ENCODE measurements at places on chromosomes 4 and X.

GRCh38 chr4:182643801-182644682 lies 273.1 kb downstream of the DCTD start:
- DNase-seq: no peak

- DNase-seq: no peak
Measured at GRCh38 chrX:85590638-85591037, 211.2 kb upstream of the POF1B start.

- DNase-seq: no peak
Measured at GRCh38 chrX:44094821-44095530, 121.8 kb upstream of the NDP start.

GRCh38 chr4:108730579-108730978 lies 32.3 kb downstream of the ETNPPL start:
- DNase-seq: no peak

- DNase-seq: no peak
Measured at GRCh38 chrX:119885554-119886428, 9.9 kb upstream of the AKAP14 start.

- DNase-seq: no peak
Measured at GRCh38 chrX:2774776-2775175, 22.9 kb downstream of the XG start.

DNA sequence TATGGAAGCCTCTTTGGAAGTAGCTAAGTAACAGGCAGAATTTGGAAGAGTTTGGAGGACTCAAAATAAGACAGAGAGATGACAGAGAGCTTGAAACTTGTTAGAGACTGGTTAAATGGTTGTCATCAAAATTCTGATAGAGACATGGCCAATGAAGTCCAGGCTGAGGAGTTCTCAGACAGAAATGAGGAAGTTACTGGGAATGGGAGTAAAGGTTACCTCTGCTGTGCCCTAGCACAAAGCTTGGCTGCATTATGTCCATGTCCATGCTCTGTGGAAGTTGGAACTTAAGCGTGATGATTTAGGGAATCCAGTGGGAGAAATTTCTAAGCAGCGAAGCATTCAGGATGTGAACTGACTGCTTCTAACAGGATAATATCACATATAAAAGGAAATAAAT lies 146.2 kb upstream of the NDST4 start:
- DNase-seq: no peak

GRCh38 chr4:20916106-20916505 lies 215.8 kb downstream of the PACRGL start:
- DNase-seq: no peak

DNA sequence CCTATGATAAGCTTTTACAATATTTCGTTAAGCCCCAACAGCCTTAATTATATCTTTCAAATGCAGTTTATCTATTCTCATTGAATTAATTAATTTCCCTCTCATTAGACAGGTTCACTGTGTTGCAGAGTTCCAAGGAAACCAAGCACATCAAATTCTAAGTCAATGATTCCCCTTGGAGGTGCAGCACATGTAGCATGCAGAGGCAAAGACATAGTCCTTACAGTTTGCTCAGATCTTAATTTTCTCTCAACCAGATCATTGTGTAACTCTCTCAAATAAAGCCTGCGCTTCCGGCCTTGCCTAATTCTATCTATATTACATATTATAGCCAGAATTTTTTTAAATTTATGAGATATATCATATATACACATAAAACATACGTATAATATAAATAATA lies 205.4 kb downstream of the GRIA2 start:
- no peak for DNase-seq

GRCh38 chr4:88320780-88321373 lies 36.5 kb upstream of the PPM1K start:
- DNase-seq: no peak

DNA sequence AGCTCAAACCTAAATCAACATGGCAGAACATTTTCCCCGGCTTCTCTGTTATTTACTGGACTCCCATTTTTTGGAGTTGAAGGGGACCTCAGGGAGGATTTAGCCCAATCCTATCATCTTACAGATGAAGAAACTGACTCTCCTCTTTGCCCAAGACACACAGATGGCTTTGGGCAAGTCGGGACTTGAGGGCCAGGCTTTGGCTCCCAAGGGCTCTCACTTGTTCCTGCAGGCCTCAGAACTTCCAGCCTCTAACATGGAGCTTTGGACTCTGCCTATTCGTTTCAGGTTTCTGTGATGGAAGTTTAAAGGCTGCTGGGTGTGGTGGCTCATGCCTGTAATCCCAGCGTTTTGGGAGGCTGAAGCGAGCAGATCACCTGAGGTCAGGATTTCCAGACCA lies 59.5 kb downstream of the RHOH start:
- no peak for DNase-seq

GRCh38 chr4:18242919-18243693 lies 221.6 kb upstream of the LCORL start:
- no peak for DNase-seq

GRCh38 chr4:169659716-169660670 lies 39.6 kb downstream of the CLCN3 start:
- peak; percentile 34 for DNase-seq

- no peak for DNase-seq
Measured at GRCh38 chrX:24341795-24342194, 18.6 kb upstream of the SUPT20HL1 start.

DNA sequence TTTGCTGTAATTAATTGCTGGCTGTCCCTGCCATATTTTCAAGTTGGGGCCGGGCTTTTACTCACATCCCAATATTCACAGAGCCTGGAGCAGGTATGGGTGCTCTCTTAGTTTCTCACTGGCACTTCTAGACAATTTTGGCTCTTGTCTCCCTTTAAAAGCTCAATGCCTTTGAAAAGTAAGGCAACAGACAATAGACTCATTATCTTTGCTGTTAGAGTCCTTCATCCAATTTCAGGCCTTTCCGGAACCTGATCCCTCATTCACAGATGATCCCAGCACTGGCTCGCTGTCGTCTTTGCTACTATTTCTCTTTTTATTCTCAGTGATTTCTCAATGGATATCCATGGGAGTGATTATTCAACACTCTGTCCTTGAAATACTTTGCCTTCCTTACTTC lies 6.7 kb downstream of the ARSJ start:
- no peak for DNase-seq

DNA sequence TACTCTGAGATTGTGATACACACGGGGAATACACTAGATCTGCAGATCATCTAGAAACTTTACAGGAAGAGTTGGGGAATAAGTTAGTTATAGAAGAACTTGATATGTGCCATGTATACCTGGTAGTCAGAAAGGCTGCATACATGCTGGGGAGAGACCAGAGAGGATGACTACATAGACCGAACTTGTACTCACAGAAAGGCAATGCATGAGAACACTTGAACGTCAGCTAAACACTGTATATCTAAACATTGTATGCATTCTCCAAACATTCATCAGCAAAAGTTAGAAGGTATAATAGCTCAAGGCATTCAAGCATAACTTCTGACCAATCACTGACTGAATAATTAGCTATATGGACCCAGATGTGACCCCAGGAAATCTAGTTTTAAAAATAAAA lies 78.0 kb upstream of the PDHA2 start:
- DNase-seq: no peak

GRCh38 chr4:4521136-4521535 lies 20.7 kb downstream of the STX18 start:
- DNase-seq: no peak

DNA sequence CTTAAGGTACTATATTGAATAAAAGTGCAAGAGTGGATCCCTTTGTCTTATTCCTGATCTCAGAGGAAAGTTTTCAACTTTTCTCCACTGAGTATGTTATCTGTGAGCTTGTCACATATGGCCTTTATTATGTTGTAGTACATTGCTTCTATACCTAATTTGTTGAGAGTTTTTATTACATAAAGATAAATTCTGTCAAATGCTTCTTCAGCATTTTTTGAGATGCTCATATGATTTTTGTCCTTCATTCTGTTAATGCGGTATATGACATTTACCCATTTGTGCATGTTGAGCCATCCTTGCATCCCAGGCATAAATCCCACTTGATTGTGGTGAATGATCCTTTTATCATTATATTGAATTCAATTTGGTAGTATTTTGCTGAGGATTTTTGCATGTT lies 11.0 kb downstream of the SLC25A31 start:
- DNase-seq: no peak

- no peak for DNase-seq
Measured at GRCh38 chrX:78548012-78548411, 111.1 kb downstream of the RTL3 start.

DNA sequence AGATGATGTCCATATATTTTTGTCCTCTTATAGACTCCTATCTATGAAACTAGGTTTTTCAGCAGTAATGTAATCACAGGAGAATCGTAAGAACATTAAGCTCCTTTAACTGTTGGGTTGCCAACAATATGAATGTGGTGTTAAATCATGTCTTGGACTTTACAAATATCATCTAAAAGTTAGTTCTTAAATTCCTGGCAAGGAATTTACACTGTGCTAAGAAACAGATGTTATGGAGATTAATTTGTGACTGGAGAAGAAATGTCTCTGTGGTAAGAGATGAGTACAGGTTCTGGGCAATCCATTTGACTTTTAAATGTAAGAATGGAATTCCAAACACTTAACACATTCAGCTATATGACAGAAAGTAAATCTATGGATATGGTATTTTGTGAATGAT lies 34.6 kb downstream of the CNKSR2 start:
- no peak for DNase-seq

- no peak for DNase-seq
Measured at GRCh38 chr4:46385946-46386345, 4.0 kb downstream of the GABRA2 start.

DNA sequence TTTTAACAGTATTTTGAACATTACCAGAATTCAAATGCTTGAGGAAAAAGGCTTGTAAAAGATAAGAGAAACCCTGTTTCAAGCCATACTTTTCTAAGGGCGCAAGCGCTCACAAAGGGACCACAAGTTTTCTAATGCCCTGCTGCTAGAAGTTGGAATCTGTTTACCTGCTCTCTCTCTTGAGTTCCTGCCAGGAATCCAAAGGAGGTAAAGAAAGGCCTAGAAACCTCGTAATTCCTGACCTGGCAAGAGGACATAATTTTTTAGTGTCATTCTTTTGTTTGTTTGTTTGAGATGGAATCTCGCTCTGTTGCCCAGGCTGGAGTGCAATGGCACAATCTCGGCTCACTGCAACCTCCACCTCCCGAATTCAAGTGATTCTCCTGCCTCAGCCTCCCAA lies 1.4 kb upstream of the FUNDC1 start:
- no peak for DNase-seq

DNA sequence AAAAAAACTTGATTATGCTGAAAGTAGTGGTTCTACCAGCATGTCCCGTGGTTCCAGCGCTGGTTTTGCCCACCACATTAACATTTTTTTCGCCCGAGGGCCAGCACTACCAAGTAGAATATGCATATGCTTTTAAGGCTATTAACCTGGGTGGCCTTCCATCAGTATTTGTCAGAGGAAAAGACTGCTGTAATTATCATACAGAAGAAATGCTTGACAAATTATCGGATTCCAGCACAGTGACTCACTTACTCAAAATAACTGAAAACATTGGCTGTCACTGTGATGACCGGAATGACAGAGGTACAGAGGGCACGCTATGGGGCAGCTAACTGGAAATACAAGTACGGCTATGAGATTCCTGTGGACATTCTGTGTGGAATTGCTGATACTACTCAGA lies 34.6 kb downstream of the PRPS2 start:
- DNase-seq: no peak

- no peak for DNase-seq
Measured at GRCh38 chr4:85728464-85728863, 253.5 kb downstream of the ARHGAP24 start.

- DNase-seq: no peak
Measured at GRCh38 chr4:128682942-128683666, 126.4 kb upstream of the JADE1 start.

- DNase-seq: no peak
Measured at GRCh38 chr4:73704314-73705055, 35.9 kb upstream of the CXCL8 start.

DNA sequence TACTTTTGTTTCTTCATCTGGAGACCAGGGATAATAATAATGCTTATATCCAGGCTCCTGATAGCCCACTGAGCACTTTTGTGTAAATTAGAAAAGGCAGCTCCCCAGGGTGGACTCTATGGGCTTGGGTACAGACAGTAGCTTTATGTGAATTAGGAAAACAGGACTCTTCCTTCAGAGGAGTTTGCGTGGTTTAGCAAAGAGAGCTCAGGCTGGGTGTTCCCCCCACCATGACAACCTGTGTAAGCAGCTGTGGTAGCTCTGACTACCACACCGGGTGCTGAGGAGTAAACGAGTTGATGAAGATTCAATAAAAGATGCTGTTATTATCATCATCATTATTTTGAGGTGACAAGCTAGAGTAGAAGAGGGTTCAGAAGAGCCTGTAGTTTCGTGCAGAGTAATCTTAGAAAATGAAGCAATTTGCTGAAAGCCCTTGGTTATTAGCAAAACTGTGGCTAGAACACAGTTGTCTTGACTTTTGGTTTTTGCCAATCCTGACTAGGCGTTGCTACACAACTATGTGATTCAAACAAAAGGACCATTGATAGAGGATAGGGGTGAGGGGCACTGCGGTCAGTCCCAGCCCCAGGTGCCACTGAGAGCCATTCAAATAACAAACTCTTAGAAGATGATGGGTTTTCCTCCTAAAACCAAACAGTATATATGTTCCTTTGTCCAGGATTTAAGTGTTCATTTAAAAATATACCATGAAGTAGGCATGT lies 60.6 kb upstream of the LIMCH1 start:
- DNase-seq: no peak

- DNase-seq: no peak
Measured at GRCh38 chrX:13190051-13190450, 129.8 kb downstream of the ATXN3L start.

- DNase-seq: no peak
Measured at GRCh38 chr4:110454441-110454840, 21.5 kb upstream of the ENPEP start.

DNA sequence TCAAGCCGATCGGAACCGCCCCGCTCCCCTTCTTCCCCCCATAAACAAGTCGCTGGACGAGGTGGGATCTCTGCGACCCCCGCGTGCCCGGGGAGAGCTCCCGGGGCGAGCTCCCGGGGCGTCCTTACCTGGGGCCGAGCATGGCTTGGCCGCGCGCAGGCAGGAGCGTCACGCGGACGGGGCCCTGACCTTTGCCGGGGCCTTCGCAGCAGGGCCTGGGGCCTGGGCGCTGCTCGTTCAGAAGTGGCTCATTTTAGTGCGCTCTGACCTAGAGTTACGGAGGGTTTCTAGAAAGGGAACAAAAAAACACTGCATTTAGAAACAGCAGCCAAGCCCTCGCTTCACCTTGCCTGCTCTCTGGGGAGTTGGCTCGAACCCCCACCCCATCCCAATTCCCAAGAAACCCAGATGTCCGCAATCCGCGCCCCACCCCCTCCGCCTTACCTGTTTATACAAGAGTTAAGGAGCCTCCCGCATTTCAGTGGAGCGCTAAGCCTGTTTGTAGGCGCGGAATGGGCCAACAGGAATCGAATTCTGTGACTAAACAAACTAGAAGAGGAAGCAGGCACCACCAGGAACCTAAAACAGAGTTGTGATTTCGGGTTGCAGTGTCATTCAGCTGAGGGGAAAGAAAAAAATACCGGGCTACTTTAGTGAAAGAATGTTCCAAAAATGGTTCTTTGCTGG lies 814 bp upstream of the RBM47 start:
- no peak for DNase-seq

Measured in activated CD4-positive, CD25-positive, alpha-beta regulatory T cell (primary cell).